ENCODE measurements at places on chromosomes 5 and 9. TPM values are rescaled to one million over a fixed set of nuclear protein-coding genes. Genes with fewer than 3 reads are reported as not detected.

- no peaks in the 10 kb centered on the region for H3K36me3 ChIP-seq
- H3K4me3 ChIP-seq, result peak overlapping the region; percentile 93
Measured at GRCh38 chr9:95510709-95511615, 5.8 kb downstream of the PTCH1 start.

DNA sequence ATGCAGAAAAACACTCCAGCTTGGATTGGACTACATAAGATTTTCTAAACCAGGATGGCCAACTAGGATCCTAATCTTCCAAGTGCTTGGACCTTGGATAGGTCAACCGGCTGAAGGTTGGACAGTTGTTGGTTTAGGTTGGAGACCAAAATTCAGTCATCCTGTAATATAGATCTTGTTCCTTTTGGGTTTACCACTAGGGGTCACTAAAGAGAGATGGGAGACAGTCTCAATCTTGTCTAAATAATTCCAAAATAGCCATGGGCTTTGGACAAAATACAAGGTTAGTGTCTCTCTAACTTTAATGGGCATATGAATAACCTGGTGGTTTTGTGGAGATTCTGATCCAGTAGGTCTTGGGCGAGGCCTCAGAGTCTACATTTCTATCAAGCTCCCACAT, 148.7 kb upstream of the ERCC6L2 start:
- no peaks in the 10 kb centered on the region for H3K4me1 ChIP-seq
- peaks cover 23% of the 10 kb centered on the region for H3K27me3 ChIP-seq
- DNase-seq, result peak; percentile 66
- H3K36me3 ChIP-seq, result no peaks in the 10 kb centered on the region
- no peak overlapping the region for H3K27ac ChIP-seq

GRCh38 chr5:20300110-20300509, 312.1 kb upstream of the CDH18 start:
- H3K4me3 ChIP-seq, result no peak overlapping the region
- H3K27me3 ChIP-seq, result no peaks in the 10 kb centered on the region
- no peaks in the 10 kb centered on the region for H3K36me3 ChIP-seq
- no peak for DNase-seq
- no peak overlapping the region for H3K27ac ChIP-seq
- no peaks in the 10 kb centered on the region for H3K4me1 ChIP-seq

DNA sequence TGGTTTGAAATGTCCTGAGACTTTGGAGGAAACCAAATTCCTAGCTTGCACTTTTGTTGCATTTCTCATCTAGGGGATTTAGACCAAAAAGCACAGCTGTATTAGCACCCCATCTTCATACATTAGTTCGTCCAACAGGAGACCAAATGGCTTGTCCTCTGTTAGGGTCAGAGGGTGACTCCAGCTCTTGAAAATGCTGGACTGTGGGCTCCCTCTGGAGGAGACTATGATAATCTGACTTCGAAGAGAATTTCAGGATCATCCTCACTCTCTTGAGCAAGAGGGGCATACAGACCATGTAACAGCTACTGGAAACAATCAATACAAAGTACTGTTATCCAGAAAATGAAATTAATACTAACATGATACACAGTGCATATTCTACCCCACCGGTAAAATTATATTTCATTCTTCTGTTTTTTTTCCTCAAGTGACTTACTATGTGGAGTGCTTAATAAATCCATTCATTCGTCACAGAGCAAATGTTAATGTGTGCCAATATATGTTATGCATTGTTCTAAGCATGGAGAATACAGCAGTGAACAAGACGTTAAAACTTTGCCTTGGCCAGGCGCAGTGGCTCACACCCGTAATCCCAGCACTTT, 63.7 kb upstream of the PPP2CA start:
- no peak overlapping the region for H3K27ac ChIP-seq
- H3K36me3 ChIP-seq, result no peaks in the 10 kb centered on the region
- no peaks in the 10 kb centered on the region for H3K27me3 ChIP-seq
- DNase-seq, result peak; percentile 85
- H3K4me3 ChIP-seq, result no peak overlapping the region
- H3K4me1 ChIP-seq, result no peaks in the 10 kb centered on the region

- H3K4me3 ChIP-seq, result 0 out of 2 replicates have a peak overlapping the region, but pooled peaks have one; percentile 11
- no peaks in the 10 kb centered on the region for H3K27me3 ChIP-seq
- H3K36me3 ChIP-seq, result peaks cover 54% of the 10 kb centered on the region
- peak; percentile 60 for DNase-seq
Measured at GRCh38 chr5:148401604-148402003, 17.8 kb downstream of the FBXO38 start.

- H3K27me3 ChIP-seq, result no peaks in the 10 kb centered on the region
- no peak overlapping the region for H3K4me3 ChIP-seq
- peak overlapping the region; percentile 9 for H3K27ac ChIP-seq
Measured at GRCh38 chr5:102823441-102823874, 68.4 kb downstream of the PAM start.

- DNase-seq, result no peak
- no peaks in the 10 kb centered on the region for H3K4me1 ChIP-seq
- no peak overlapping the region for H3K27ac ChIP-seq
- no peak overlapping the region for H3K4me3 ChIP-seq
- no peaks in the 10 kb centered on the region for H3K27me3 ChIP-seq
Measured at GRCh38 chr5:8750100-8750499, 795.8 kb downstream of the SEMA5A start.

GRCh38 chr5:111680737-111681413, 76.1 kb downstream of the NREP start:
- H3K27ac ChIP-seq, result peak overlapping the region; percentile 84
- H3K4me3 ChIP-seq, result peak overlapping the region; percentile 44
- H3K36me3 ChIP-seq, result no peaks in the 10 kb centered on the region
- peak; percentile 93 for DNase-seq

DNA sequence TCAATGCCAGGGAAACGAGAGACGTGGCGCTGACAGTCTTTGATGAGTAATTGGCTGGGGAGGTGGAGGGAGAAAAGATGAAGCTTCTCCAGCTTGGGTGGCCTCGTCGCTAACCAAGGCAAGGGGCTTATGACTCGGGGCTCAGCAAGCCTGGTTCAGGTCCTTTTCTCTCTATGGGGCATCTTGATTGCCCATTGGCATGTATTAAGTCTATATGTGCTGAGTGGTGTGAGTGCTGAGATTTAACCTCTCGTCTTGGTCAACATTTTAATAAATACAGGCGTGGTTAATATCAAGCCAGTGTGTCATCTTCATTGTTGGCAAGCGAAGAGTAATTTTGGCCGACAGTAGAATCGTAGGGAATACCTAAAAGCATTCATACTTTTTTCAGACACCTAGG, 85.9 kb downstream of the RAI14 start:
- H3K4me3 ChIP-seq, result no peak overlapping the region
- peak overlapping the region; percentile 93 for H3K27ac ChIP-seq
- peak; percentile 60 for DNase-seq
- H3K27me3 ChIP-seq, result no peaks in the 10 kb centered on the region
- H3K4me1 ChIP-seq, result peaks cover 53% of the 10 kb centered on the region

- H3K27ac ChIP-seq, result no peak overlapping the region
- H3K27me3 ChIP-seq, result peaks cover 34% of the 10 kb centered on the region
- H3K4me3 ChIP-seq, result no peak overlapping the region
- no peaks in the 10 kb centered on the region for H3K36me3 ChIP-seq
Measured at GRCh38 chr9:121463026-121463807, 36.4 kb downstream of the GGTA1 start.

DNA sequence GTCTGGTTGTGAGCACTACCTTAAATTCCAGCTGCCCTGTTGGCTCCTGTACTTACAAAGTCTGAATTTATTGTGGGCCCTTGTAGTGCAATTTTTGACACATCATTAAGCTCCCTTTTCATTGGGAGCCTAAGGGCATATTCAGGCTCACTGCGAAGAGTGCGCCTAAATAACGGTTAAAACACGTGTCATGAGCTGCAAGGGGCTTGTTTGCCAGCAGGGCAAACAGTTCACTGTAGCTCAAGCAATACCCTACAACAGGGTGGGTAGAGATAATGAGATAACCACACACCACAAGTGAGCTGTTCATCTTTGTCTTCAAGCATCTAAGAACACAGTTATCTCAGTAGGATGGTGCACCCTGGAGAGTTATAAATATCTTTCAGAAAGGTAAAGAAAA, 214.2 kb downstream of the SLF1 start:
- no peak for DNase-seq
- no peaks in the 10 kb centered on the region for H3K4me1 ChIP-seq
- H3K4me3 ChIP-seq, result no peak overlapping the region
- H3K27me3 ChIP-seq, result peaks cover 25% of the 10 kb centered on the region

DNA sequence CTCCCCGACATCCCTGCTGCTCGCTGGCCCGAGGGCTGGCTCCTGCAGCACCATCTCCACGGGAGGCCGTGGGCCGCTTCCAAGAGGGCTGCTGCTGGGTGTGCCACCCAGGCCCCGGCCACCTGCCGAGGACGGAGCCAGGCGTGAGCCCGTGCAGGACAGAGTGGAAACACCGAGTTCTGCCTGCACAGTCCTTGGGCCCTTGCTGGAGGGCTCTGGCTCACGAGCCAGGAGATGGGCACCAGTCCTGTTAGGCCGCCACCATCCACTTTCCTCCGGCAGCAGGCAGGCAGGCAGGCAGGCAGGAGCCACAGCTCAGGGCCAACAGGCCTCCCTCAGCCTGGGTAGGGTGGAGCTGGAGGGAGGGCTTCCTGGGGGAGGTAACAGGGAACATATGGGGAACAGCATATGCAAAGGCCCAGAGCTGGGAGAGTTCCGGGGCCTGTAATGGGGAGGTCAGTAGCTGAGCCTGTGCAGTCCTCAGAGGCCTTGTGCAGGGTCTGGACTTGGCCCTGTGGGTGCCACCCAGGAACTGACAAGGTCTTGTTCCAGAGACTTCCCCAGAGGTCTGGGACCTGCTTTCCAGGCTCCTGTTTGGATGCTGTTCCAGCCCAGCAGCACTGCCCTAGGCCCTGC, 31.9 kb downstream of the RXRA start:
- H3K4me3 ChIP-seq, result no peak overlapping the region
- DNase-seq, result no peak
- no peak overlapping the region for H3K27ac ChIP-seq
- no peaks in the 10 kb centered on the region for H3K36me3 ChIP-seq
- peaks cover 10% of the 10 kb centered on the region for H3K4me1 ChIP-seq

DNA sequence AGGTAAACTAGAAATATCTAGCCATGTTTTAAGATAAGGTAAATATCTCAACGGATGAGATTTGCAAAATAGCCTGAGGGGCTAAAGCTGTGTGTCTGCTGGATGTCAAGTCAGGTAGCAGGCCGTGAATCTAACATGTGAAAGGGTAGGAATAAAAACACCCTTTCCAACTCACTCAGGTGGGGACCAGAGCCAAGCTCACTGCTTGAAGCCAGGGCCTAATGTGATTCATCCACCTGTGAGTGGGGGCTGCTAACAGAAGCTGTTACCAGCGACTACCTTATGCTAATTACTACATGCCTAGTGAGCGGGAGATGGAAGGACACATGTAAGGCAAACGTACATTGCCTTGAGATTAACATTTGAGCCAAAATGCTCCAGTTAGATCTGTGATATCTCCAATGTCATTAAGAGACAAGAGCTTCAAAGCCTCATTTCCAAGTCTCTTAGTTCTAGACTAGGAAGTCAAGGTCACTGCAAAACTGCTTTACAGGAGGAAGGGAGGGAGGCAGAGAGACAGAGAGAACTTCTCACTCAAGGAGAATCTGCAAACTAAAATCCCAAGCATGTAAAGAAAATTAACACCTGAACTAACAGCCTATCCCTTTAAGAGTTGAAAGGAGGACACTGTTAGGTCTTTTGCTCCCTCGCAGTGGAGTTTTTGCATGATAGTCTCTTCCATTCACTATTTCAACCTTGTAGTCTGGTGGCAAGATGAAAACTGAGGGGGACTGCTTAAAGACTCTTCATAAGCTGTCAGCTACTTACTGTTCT, 141.6 kb upstream of the RPS23 start:
- H3K4me3 ChIP-seq, result no peak overlapping the region
- no peaks in the 10 kb centered on the region for H3K27me3 ChIP-seq
- no peak overlapping the region for H3K27ac ChIP-seq
- peaks cover 37% of the 10 kb centered on the region for H3K4me1 ChIP-seq
- no peak for DNase-seq
- no peaks in the 10 kb centered on the region for H3K36me3 ChIP-seq

DNA sequence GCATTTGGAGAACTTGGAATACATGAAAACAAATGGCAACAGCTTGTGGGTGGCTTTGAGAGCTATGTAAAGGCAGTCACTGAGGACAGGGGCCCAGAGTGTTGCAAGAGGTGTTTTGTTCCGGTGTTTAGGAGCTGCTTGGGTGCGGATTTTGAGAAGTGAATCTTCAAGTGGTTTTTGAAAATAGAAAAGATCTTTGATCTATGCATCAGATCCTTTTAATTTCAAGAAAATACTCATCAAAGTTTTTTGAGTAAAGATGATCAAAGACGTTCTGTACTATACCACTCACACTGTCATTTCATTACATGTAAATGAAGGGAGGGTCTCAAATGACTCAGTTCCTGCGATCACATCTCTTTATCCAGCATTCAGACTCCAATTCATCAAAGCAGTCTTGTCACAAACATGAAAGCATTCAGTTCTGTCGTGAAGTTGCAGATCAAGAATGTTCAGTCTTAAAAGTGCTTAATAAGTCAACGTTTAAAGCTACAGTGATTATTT, 112.5 kb downstream of the WDR41 start:
- H3K27me3 ChIP-seq, result no peaks in the 10 kb centered on the region
- H3K36me3 ChIP-seq, result no peaks in the 10 kb centered on the region
- H3K4me1 ChIP-seq, result peaks cover 6% of the 10 kb centered on the region
- no peak overlapping the region for H3K4me3 ChIP-seq
- DNase-seq, result no peak
- H3K27ac ChIP-seq, result no peak overlapping the region

GRCh38 chr9:75488719-75489110, 400.4 kb downstream of the OSTF1 start:
- H3K4me1 ChIP-seq, result no peaks in the 10 kb centered on the region
- DNase-seq, result no peak
- H3K36me3 ChIP-seq, result no peaks in the 10 kb centered on the region
- H3K27ac ChIP-seq, result no peak overlapping the region
- no peak overlapping the region for H3K4me3 ChIP-seq
- H3K27me3 ChIP-seq, result no peaks in the 10 kb centered on the region

DNA sequence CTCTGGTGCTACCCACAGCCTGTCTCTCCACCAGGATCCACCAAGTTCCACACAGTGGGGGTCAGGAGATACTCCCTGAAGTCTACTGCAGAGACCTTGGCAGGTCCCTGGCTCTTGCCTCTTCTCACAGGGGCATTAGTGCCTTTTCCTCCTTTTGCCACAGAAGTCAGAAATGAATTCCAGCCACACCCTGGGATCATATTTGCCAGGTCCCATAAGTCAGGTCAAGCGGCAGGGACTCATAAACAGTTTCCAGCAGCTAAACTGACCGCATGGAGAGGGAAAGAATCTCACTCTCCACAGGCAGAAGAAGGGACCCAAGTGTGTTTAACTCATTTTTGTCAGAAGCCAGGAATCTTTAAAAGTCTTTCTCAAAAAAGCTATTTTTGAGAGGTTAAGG, 13.3 kb upstream of the IFNK start:
- no peaks in the 10 kb centered on the region for H3K27me3 ChIP-seq
- no peak overlapping the region for H3K4me3 ChIP-seq
- no peak overlapping the region for H3K27ac ChIP-seq

- H3K27ac ChIP-seq, result peak overlapping the region; percentile 63
- DNase-seq, result peak; percentile 81
- H3K27me3 ChIP-seq, result no peaks in the 10 kb centered on the region
- peaks cover 35% of the 10 kb centered on the region for H3K4me1 ChIP-seq
- no peak overlapping the region for H3K4me3 ChIP-seq
- peaks cover 5% of the 10 kb centered on the region for H3K36me3 ChIP-seq
Measured at GRCh38 chr5:158718738-158719505, 380.8 kb downstream of the EBF1 start.

Gene EPB41L4B
- total RNA-seq, result 1.0 TPM

Gene PPP3R2
- total RNA-seq, result not detected

Gene PPP6C
- 23.5 TPM for total RNA-seq

Gene CA9
- total RNA-seq, result 3.4 TPM

Gene ECSCR
- not detected for total RNA-seq

Gene GABRA1
- not detected for total RNA-seq

Gene GLRA1
- not detected for total RNA-seq

Gene TNC
- 319 TPM for total RNA-seq

Gene HSPB3
- total RNA-seq, result 12.3 TPM

Gene UBE2B
- total RNA-seq, result 21.7 TPM

Gene LRRTM2
- total RNA-seq, result 0.11 TPM
